ENCODE measurements at places on chromosomes 11 and 22. TPM values are rescaled to one million over a fixed set of nuclear protein-coding genes. Genes with fewer than 3 reads are reported as not detected.

- no peak overlapping the region for H3K27ac ChIP-seq
- no peak overlapping the region for H3K4me3 ChIP-seq
- H3K36me3 ChIP-seq, result no peaks in the 10 kb centered on the region
- DNase-seq, result peak; percentile 71
These were observed 11.3 kb downstream of the VPS37C start for GRCh38 chr11:61149624-61150615.

DNA sequence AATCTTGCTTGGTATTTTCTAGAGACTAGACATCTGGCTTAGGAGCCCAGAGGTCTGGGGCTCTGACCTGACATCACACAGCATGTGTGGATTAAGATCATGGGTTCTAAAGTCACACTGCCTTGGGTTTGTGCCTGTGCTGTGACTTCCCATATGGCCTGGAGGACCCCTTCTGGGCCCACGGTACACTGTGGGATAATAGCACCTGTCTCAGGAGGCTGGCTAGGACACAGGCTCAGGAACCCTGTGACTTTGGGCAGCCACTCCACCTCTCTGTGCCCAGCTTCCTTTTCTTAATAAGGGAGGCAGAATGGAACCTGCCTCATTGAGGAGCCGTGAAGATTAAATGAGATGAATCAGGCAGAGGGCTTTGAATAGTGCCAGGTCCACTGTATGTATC lies 99.2 kb upstream of the B3GAT1 start:
- no peaks in the 10 kb centered on the region for H3K27me3 ChIP-seq
- H3K4me3 ChIP-seq, result no peak overlapping the region
- no peak overlapping the region for H3K27ac ChIP-seq
- no peaks in the 10 kb centered on the region for H3K4me1 ChIP-seq

GRCh38 chr22:35978889-35979288 lies 49.7 kb downstream of the RBFOX2 start:
- no peak overlapping the region for H3K4me3 ChIP-seq
- no peaks in the 10 kb centered on the region for H3K36me3 ChIP-seq
- no peak for DNase-seq
- no peak overlapping the region for H3K27ac ChIP-seq

- no peak for DNase-seq
- H3K4me3 ChIP-seq, result no peak overlapping the region
- no peaks in the 10 kb centered on the region for H3K27me3 ChIP-seq
- H3K27ac ChIP-seq, result no peak overlapping the region
- H3K4me1 ChIP-seq, result no peaks in the 10 kb centered on the region
These were observed 2.8 kb downstream of the GALNT18 start for GRCh38 chr11:11618973-11619435.

DNA sequence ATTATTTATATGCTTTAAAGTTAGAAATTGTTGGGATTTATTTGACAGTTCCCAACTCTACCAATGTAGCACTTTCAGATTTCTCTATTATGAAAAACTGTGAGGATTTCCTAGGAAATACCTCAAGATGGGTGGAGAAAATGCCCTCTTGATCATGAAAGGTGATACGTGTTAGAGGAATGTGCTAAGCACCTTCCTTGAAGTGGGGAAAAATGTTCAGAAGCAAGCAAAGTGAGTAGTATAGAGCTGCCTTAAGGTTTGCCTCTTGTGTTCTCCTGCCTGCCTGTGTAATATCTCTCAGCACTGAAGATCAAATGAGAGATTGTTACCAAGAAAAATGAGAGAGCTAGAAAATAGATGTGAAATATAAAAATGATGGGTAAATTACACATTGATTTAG lies 58.2 kb downstream of the YAP1 start:
- no peaks in the 10 kb centered on the region for H3K4me1 ChIP-seq
- H3K36me3 ChIP-seq, result no peaks in the 10 kb centered on the region
- H3K4me3 ChIP-seq, result no peak overlapping the region
- no peak for DNase-seq

GRCh38 chr11:111586388-111586831 lies 15.8 kb upstream of the SIK2 start:
- no peak overlapping the region for H3K4me3 ChIP-seq
- no peaks in the 10 kb centered on the region for H3K36me3 ChIP-seq
- H3K4me1 ChIP-seq, result peaks cover 1% of the 10 kb centered on the region
- H3K27me3 ChIP-seq, result no peaks in the 10 kb centered on the region
- DNase-seq, result no peak
- H3K27ac ChIP-seq, result no peak overlapping the region

DNA sequence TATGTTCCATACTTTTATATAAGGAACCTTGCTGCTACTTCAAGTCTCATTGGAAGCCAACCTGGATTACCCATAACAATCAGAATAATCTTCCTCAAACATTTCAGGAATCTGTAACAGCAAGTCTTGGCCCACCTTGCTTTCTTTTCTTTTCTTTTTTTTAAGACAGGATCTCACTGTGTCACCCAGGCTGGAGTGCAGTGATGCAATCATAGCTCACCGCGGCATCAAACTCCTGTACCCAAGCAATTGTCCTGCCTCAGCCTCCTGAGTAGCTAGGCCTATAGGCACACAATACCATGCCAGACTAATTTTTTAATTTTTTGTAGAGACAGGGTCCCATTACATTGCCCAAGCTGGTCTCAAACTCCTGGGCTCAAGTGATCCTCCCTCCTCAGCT lies 29.3 kb upstream of the PRDM10 start:
- no peaks in the 10 kb centered on the region for H3K27me3 ChIP-seq

GRCh38 chr11:10646005-10646404 lies 47.5 kb downstream of the IRAG1 start:
- H3K4me1 ChIP-seq, result peaks cover 4% of the 10 kb centered on the region
- H3K36me3 ChIP-seq, result no peaks in the 10 kb centered on the region
- no peak for DNase-seq
- no peak overlapping the region for H3K4me3 ChIP-seq
- no peaks in the 10 kb centered on the region for H3K27me3 ChIP-seq

GRCh38 chr11:36333897-36334296 lies 37.8 kb downstream of the PRR5L start:
- H3K27me3 ChIP-seq, result no peaks in the 10 kb centered on the region
- no peaks in the 10 kb centered on the region for H3K4me1 ChIP-seq
- no peak for DNase-seq
- H3K27ac ChIP-seq, result no peak overlapping the region
- no peaks in the 10 kb centered on the region for H3K36me3 ChIP-seq

- peak; percentile 56 for DNase-seq
- no peaks in the 10 kb centered on the region for H3K27me3 ChIP-seq
- H3K36me3 ChIP-seq, result no peaks in the 10 kb centered on the region
- no peak overlapping the region for H3K27ac ChIP-seq
- H3K4me1 ChIP-seq, result no peaks in the 10 kb centered on the region
These were observed 673.1 kb downstream of the KCNA4 start for GRCh38 chr11:29343465-29344333.

- DNase-seq, result no peak
- H3K27me3 ChIP-seq, result no peaks in the 10 kb centered on the region
- no peak overlapping the region for H3K27ac ChIP-seq
These were observed 139.6 kb upstream of the LMO1 start for GRCh38 chr11:8403310-8403709.

DNA sequence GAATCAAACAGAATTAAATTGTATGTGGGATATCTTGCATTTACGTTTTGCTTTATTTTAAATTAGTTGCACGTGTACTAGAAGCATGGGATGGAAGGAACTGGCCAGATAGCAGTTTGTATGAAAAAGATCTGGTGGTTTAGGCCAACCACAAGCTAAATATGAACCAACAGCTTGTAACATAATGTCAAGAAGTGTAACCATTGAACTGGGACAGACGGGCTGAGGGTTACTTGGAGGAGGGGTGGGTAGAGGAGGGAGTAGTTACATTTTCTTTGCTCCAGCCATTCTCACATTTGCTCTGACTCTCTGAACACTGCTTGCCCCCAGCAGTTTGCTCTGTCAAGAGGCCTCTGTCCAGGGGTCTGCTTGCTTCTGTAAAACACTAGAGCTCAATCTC lies 31.7 kb upstream of the CXCR5 start:
- no peaks in the 10 kb centered on the region for H3K4me1 ChIP-seq
- H3K27ac ChIP-seq, result no peak overlapping the region
- no peaks in the 10 kb centered on the region for H3K36me3 ChIP-seq
- H3K27me3 ChIP-seq, result no peaks in the 10 kb centered on the region
- no peak overlapping the region for H3K4me3 ChIP-seq

- no peaks in the 10 kb centered on the region for H3K4me1 ChIP-seq
- no peak overlapping the region for H3K27ac ChIP-seq
- no peak for DNase-seq
- H3K4me3 ChIP-seq, result no peak overlapping the region
- no peaks in the 10 kb centered on the region for H3K27me3 ChIP-seq
These were observed 30.2 kb downstream of the GTF2H1 start for GRCh38 chr11:18352581-18352980.

DNA sequence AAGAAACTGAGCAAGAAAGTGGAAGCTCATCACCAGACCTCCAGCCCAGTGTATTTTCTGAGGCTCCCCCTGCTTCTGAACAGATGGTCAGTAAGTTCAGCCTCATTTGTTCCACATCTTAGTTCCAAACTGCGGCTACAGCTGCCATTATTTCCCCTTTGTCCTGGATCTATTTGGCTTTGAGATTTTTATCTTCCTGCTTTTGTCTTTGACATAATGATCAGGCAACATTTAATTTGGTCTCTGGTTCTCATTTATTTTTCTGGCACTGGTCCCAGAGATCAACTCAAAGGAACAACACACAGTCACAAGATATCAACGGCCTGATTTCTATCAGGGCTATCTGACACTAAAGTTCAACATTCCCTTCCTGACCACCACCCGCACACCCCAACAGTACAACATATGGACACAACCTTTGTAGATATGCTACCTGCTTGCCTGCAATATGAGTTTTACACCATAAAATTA lies 137.5 kb downstream of the FAM76B start:
- DNase-seq, result no peak
- no peaks in the 10 kb centered on the region for H3K36me3 ChIP-seq
- H3K4me3 ChIP-seq, result no peak overlapping the region
- no peaks in the 10 kb centered on the region for H3K4me1 ChIP-seq
- no peaks in the 10 kb centered on the region for H3K27me3 ChIP-seq
- no peak overlapping the region for H3K27ac ChIP-seq

DNA sequence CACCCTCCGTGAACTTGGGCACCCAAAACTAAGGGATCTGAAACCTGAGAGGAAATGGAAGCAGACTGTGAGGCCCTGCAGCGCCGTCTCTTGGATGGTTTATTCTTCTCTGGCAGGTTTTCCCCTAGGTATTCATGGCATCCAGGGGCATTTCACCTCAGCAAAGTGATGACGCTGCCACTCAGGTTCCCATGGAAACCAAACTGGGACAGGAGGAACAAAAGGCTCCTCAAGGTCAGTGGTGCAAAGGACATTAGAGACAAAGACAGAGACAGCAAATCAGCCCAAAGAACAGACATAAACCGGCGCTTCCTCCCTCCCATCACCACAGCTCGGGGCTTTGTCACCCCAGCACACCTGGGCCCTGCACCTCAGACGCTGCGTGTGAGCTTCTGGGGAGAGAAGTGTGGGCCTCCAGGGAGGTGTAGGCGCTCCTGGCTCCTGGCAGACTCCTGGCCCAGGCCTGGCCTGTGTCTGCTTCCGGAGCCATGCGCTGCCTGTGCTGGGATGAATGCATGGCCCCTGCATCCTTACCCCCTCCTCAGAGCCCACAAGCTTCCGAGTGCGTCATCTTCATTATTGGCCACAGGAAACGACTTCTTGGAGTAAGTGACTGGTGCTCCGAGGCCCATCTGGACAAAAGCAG lies 5.9 kb downstream of the TP53AIP1 start:
- no peak overlapping the region for H3K4me3 ChIP-seq
- no peaks in the 10 kb centered on the region for H3K4me1 ChIP-seq

GRCh38 chr11:64918017-64918416 lies 1.0 kb upstream of the ATG2A start:
- H3K27ac ChIP-seq, result peak overlapping the region; percentile 67
- H3K36me3 ChIP-seq, result peaks cover 8% of the 10 kb centered on the region
- H3K27me3 ChIP-seq, result no peaks in the 10 kb centered on the region
- peaks cover 22% of the 10 kb centered on the region for H3K4me1 ChIP-seq
- peak overlapping the region; percentile 52 for H3K4me3 ChIP-seq

GRCh38 chr11:6745465-6746015 lies 26.2 kb downstream of the OR2AG2 start:
- no peaks in the 10 kb centered on the region for H3K36me3 ChIP-seq
- H3K27ac ChIP-seq, result peak overlapping the region; percentile 44
- no peak for DNase-seq
- H3K4me3 ChIP-seq, result no peak overlapping the region

DNA sequence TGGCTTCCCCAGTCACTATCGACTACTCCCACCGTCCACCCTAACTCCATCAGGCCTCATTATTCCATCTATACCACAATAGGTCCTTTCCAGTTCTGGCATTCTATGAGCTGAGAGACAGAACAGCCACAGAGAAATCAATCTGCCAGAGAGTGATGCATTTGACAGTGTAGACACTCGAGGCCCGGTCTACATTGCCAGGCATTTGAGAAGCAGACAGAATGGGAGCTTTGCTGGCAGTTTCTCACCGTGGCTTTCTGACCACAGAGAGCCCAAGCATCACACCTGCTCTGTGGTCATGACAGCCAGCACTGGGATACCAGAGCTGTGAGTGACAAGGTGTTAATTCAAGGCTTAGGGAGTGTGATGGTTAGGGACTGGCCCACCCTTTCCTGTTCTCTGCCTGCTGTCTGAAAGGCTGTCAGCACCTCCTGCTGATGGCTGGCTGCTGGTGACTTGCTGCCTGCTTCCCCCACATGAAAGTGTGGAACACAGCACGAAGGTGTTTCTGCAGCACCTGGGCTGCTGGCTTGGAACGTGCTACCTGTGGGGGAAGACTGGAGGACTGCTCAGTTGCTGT lies 137.8 kb downstream of the KIRREL3 start:
- H3K4me1 ChIP-seq, result no peaks in the 10 kb centered on the region
- H3K36me3 ChIP-seq, result no peaks in the 10 kb centered on the region
- no peak for DNase-seq
- no peak overlapping the region for H3K27ac ChIP-seq
- H3K27me3 ChIP-seq, result no peaks in the 10 kb centered on the region

GRCh38 chr22:46742576-46743221 lies 4.6 kb upstream of the CERK start:
- DNase-seq, result no peak
- no peaks in the 10 kb centered on the region for H3K27me3 ChIP-seq
- H3K4me1 ChIP-seq, result peaks cover 13% of the 10 kb centered on the region
- H3K27ac ChIP-seq, result no peak overlapping the region
- H3K36me3 ChIP-seq, result no peaks in the 10 kb centered on the region
- no peak overlapping the region for H3K4me3 ChIP-seq

AGBL2 gene
- 1.7 TPM for total RNA-seq

IRAG1 gene
- 4.4 TPM for total RNA-seq

ZNF70 gene
- total RNA-seq, result 1.9 TPM

DRD2 gene
- total RNA-seq, result not detected

PAK1 gene
- 24.9 TPM for total RNA-seq

PLAAT5 gene
- total RNA-seq, result not detected

CNTN5 gene
- total RNA-seq, result 0.05 TPM

CELSR1 gene
- 1.6 TPM for total RNA-seq

POU2AF2 gene
- total RNA-seq, result not detected

RIMBP3B gene
- total RNA-seq, result under 0.01 TPM

FAM181B gene
- not detected for total RNA-seq

ENDOD1 gene
- total RNA-seq, result 6.6 TPM

OR51I1 gene
- 0.33 TPM for total RNA-seq

SUSD2 gene
- 0.75 TPM for total RNA-seq

ARHGAP42 gene
- total RNA-seq, result 17.2 TPM

P4HA3 gene
- total RNA-seq, result 0.42 TPM

Measured in liver (tissue), 10 donors.